GM12864 (cell line): ENCODE measurements at places on chromosomes 6 and 20.

GRCh38 chr6:1789092-1789491 is 179.4 kb downstream of the FOXC1 start:
- no peak for DNase-seq

GRCh38 chr6:111812060-111813038 is 60.9 kb downstream of the FYN start:
- no peak for DNase-seq

- DNase-seq: no peak
These were observed 378.8 kb upstream of the SULF2 start for GRCh38 chr20:48164034-48164433.

- DNase-seq: no peak
These were observed 20.1 kb downstream of the RNF24 start for GRCh38 chr20:3995067-3995748.

GRCh38 chr6:14743144-14743473 is 502.8 kb upstream of the JARID2 start:
- DNase-seq: no peak

GRCh38 chr6:32424589-32425300 is 14.9 kb upstream of the HLA-DRA start:
- DNase-seq: no peak

- DNase-seq: no peak
These were observed 44.3 kb downstream of the VGLL2 start for GRCh38 chr6:117309611-117310010.

DNA sequence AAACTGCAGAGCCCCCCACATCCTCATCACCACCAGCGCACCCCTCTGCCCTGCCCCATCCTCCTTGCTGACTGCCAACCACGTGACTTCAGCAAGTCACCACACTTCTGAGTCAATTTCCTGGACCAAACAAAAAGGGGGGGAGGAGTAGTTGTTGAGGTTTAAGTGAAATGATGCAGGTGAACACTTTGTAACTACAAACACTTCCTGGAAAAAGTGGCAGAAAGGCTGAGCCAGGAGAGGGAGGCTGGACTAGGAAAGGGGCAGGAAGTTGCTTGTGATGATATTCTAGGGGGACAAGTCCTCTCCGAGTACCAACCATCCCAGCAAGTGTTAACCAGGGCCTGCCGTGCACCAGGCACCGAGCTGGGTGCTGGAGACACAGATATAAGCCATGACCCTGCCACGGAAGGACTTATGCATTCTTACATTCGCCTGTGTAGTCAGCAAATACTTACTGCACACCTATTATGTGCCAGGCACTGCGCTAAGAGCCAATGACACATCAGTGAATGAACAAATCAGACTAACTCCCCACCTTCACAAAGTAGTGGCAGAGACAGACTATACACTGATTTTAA is 67.3 kb downstream of the PREX1 start:
- DNase-seq: no peak

- DNase-seq: no peak
These were observed 49.9 kb upstream of the RANBP9 start for GRCh38 chr6:13761361-13762036.

- no peak for DNase-seq
These were observed 229.3 kb downstream of the FARS2 start for GRCh38 chr6:5490501-5491069.

DNA sequence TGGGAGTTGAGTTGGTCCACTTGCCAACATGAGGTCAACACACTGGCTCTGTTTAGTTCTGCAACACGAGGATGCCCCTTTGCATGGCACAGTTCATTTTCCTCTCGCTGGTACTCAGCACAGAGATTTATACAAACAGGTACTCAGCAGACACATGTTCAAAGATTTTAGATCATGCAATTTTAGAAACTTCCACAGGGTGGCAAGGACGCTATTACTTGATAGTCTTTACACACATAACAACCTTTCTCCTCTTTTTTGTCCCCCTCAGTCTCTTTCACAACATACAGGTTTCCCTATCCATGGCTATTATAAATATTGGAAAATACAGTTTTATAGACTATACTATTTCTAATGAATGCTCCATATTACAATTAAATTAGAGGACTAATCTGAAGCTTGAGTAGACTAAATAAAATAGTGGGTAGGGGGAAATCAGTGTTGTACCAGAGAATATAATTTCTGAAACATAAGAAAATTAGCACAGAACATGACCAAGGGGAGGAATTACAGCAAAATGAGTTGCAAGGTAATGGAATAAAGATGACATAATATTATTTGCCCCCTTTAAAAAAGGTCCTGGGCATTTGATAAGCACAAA is 331.8 kb upstream of the BTBD3 start:
- no peak for DNase-seq

- no peak for DNase-seq
These were observed 3.2 kb downstream of the MARCKS start for GRCh38 chr6:113860181-113860955.

DNA sequence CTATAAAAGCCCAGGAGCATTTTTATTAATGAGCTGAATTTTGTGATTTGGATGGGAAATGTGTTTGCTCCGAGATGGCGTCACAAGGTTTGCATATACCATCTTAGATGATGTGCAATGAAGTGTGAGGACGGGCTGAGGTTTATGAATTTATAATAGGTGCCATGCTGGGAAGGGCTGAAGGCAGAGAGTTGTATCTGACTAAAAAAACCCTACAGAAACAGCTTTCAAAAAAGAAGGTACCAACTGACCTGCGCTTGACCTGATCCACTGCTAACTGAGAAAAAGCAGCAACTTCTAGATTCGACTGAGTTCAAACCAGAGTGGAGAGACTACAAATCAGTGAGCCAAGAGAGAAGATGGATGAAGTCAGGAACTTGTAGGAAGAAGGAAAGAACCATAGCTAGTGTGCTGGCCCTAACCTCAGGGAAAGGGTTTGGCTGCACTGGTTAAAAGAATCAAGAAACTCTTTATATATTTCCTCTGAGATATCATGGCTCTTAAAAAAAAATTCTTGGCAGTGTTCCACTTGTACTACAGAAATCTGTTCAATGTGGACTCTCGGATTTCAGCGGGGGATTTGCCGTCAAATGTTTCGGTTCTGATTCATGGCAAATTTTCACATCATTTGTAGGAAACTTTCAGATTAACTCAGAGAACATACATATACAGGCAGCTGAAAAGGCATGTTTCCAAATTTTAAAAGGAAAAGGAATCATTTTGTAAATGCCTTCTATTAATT is 56.5 kb upstream of the HDGFL1 start:
- DNase-seq: no peak
